ENCODE measurements at places on chromosomes 5 and 9.

DNA sequence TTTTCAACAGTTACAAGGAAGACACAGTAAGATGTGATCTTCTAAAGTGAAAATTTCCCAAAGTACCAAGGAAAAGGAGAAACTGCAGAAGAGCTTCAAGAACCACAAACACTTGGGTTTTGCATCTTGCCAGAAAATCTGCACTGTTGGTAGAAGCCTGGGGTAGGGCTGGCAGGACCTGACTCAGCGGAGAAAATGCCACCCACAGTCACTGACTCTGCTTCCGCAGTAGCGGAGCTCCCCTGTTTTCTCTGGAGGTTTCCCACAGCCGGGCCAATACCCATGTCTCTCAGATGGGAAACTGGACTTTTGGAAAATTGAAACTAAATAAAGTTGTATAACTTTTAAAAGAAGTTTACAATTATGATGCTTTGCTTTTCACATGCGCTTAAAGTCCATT is 104.2 kb downstream of the MEF2C start:
- DNase-seq, result no peak

DNA sequence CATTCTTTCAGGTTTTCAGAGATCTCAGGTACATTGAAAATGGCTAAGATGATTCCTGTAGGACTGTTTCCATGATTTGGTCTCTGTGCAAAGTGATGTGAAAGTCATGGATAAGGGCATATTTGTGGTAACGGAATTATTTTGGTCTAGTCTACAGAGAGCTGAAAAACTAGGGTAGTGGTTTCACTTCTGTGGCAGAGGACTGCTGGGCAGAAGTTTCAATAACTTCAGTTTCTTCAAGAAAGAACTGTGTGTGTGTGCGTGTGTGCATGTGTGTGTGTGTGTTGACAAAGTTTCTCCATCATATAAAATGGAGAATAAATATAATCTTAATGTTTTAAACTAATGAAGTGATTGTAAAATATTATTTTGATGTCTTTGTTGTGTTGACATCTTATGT is 4.3 kb downstream of the CNOT8 start:
- no peak for DNase-seq

DNA sequence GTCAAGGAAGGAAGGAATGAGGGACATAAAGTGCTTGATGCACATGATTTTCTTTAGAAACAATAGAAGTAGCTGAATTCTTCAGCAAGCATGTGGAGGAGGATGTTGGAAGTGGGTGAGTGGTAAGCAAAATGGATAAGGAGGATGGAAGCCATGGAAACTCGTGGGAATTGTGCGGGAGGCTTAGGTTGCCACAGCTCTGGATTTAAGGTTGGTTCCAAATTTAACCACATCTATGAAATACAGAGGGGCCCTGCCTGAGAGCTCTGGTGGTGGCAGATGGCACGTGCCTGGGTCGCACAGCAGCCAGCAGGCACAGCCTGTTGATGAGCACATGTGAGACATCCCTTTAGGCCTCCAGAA is 284.7 kb downstream of the SMARCA2 start:
- DNase-seq, result no peak

- no peak for DNase-seq
These were observed 88.2 kb downstream of the PTPN3 start for GRCh38 chr9:109409773-109410397.

DNA sequence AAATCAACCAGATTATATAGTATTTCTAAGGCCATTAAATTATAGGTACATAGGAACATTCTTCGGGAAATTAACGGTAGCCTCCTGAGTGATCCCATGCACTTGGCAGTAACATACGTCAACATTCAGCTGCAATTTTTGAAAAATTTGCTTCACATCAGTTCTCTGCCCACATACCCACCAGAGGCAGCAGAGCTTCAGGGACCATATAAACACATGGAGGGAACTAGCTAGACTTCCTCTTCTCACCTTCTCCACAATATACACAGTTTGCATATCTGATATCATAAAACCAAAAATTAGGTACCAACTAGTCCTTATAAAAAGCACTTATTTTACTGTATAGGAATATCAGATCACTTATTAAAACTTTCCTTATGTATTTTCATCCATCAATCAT is 4.8 kb downstream of the PSIP1 start:
- DNase-seq, result no peak

- DNase-seq, result no peak
These were observed 64.9 kb downstream of the CCNH start for GRCh38 chr5:87347841-87348240.

GRCh38 chr5:15080219-15080618 is 208.6 kb upstream of the ANKH start:
- no peak for DNase-seq

GRCh38 chr5:177319913-177320588 is 8.4 kb upstream of the MXD3 start:
- DNase-seq, result no peak

DNA sequence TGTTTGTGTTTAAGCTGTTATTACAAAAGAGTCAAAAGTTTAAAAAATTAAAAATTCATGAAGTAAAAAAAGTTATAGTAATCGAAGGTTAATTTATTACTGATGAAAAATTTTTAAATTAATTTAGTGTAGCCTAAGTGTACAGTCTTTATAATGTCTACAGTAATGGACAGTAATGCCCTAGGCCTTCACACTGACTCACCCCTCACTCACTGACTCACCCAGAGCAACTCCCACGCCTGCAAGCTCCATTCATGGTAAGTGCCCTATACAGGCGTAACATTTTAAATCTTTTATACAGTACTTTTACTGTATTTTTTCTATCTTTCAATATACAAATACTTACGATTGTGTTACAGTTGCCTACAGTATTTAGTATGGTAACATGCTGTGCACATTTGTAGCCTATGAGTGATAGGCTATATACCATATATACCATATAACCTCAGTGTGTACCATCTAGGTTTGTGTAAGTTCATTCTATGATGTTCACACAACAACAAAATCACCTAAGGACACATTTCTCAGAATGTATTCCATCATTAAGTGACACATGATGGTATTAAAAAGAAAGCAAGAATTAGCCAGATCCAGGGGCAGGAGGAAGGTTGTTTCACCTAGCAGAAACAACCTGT is 40.1 kb downstream of the DCAF10 start:
- DNase-seq, result no peak

GRCh38 chr9:12889402-12890106 is 114.7 kb downstream of the LURAP1L start:
- no peak for DNase-seq

DNA sequence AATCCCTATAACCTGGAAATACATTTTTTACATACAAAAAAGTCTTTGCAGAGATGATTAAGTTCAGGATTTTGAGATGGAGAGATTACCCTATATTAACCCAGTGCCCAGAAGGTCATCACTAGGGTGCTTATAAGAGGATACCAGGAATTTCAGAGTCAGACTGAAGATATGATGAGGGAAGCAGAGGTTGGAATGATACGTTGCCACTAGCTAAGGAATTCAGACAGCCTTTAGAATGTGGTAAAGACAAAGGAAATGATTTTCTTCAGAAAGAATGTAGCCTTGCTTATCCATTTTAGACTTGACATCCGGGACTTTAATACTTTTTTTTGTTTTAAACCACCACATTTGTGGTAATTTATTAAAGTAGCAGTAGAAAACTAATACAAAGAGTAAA is 2176.8 kb upstream of the C9orf72 start:
- DNase-seq, result no peak

DNA sequence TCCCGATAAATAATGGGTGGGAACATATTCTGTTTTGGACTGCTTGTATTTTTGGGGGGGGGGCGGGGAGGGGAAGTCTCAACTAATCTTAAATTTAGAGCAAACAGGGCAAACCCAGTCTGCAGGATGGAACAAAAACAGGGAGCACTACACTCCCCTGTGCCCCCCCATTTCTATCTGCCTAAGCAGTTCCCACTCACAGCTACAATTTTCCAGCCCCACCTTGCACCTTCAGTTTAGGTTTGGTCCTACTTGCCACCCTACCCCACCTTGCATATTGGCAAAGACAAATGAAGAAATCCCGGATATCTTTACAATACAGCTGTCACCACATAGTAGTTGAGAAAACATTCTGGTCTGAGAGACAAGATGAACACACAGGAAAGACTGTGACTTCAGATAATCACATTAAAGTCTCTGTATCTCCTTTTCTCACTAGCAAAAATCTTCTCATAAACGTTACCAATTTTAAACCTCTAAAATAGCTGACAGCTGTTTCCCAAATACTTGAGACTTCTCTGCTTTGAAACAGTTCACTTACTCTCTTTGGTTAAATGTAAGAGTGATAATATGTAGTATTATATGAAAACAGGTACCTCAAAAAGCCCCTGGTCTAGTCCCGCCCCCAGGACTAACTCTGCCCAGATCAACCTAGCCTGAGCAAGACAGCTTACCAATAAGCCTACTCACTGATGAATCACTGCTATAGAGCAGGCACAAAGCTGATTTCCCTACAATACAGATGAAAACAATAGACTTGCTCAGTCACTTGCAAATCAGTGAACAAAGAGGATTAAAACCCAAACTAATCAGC is 5.2 kb upstream of the RAPGEF6 start:
- no peak for DNase-seq

DNA sequence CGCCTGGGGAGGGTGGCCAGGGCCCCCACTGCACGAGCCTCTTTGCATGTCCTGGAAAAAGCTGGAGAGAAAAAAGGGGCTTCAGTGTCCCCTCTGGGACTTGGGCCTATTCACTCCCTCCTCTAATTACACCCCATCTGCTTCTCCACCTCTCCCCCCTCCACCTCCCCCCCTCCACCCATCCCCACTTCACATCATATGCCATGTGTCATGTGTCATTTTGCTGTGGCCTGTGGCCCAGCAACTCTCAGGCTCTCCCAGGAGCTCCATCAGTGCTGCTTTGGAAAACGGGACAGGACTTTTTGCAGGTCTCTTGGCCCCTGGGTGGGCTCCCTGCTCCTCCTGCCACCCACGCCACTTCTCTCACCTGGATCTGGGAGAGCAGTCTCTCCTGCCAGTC is 68.7 kb downstream of the NTNG2 start:
- DNase-seq, result no peak

DNA sequence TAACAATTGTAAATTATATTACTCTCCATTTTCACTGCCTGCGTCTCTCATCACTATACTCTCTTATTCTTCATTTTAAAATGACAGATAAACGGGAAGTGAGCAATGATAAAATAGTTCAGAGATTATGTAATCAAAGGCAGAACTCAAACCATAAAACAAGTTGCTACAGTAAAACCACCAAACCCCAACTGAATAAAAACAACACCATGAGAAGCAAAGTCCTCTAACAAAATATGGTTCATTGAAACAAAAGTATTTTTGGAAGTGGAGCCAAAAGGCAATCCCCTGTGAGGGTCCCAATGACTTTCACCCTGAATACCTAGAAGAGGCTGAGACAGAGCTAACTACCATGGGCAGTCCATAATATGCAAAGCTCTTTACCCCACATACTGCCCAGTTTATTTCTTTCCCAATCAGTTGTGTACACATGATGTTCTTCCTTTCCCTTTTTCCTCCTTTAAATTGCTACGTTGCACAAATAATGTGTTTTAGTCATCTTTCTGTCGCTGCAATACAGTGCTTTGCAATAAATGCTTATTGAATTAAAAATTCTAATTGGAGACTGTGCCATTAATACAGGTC is 64.0 kb upstream of the PTGER4 start:
- no peak for DNase-seq

DNA sequence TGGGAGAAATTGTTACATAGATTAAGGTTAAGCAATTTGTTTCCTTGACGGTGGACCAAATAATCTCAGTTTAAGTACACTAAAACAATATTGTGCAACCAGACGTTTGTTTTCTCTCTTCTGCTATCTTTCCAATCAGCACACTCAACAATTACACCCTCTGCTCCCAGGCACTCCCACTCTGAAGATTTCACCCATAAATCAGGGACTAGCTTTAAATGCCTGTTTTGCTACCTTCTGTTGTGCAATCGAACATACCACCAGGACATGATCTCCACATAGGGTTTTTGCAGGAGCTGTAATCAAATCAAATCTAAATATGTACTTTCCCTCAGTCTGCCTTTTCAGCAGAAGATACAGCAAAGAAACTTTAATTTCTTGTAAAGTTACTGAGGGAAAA is 405.8 kb upstream of the TLE4 start:
- DNase-seq, result no peak

GRCh38 chr9:131382850-131383729 is 10.8 kb upstream of the PRRC2B start:
- DNase-seq, result no peak

DNA sequence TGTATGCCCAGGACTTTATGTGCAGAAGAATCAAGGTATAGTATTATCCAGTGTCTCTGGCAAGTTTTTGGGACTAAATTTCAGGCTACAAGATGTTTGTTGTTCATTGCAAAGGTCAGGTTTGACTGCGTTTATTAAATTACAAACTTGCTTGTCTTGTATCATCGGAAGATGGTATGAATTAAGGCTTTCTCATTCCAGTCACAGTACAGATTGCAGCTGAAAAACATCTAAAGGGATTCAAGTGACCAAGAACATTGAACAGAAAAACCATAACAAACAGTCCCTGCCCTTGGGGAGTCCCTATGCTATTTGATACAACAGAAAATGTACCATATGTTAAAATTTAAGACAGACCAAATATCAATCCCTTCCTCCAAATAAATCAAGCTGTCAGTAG is 244.7 kb upstream of the TNC start:
- DNase-seq, result no peak

GRCh38 chr9:115261656-115262081 is 143.7 kb upstream of the TNC start:
- DNase-seq, result no peak

GRCh38 chr9:91915524-91916263 is 34.3 kb downstream of the ROR2 start:
- no peak for DNase-seq

DNA sequence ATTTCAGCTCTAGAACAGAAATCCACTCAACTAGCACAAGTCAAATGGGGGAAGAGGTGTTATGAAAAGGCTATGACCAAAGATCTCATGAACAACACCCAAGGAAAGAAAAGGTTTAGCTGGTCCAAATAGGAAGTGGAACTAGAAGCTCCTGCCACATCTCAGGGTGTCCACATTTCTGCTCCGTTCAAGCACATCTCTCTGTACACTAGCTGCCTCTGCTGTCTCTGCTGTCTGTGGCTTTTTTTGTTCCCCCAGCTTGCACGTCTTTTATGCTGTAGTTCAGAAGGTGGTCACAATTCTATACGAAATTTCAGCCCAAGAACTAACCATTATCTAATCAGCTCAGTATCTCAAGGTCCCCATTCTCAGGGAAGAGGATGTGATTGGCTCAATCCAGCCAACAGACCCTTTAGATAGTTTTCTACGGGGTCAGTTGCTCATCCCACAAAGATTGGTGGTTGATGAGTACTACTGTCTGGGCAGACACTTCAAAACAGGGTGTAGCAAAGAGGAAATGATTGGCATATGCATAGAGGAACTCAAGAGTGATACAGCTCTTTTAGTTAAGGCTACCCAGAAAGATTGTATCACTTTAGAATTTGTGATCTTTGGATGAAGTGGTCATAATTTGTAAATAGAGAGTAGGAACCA is 44.0 kb downstream of the FANCC start:
- no peak for DNase-seq

DNA sequence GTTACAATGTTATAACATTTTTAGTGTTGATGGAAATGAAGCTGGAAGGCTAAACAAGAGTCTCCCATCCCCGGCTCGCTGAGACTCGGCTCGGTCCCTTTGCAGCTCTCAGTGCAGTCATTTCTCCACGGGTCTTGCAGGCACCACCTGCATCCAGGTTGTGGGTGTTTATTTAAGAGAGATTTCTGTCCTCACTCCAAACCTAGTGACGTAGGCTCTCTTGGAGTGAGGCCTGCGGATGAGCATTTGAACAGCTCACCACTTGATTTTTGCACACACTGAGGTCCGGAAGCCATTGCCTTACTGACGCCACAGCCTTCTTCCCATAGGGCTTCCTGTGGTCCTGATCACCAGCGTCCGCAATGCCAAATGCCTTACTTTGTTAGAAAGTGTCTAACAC is 197.7 kb upstream of the OTULINL start:
- DNase-seq, result no peak
